Left cardiac atrium (tissue), 4 donors: ENCODE measurements at places on chromosomes 3 and 15. TPM values are rescaled to one million over a fixed set of nuclear protein-coding genes. Genes with fewer than 3 reads are reported as not detected.
A peak's percentile ranks its signal among the peaks of the same experiment; 100 is the strongest.

GRCh38 chr3:197484204-197484901, 71.4 kb downstream of the BDH1 start:
- DNase-seq: no peak

DNA sequence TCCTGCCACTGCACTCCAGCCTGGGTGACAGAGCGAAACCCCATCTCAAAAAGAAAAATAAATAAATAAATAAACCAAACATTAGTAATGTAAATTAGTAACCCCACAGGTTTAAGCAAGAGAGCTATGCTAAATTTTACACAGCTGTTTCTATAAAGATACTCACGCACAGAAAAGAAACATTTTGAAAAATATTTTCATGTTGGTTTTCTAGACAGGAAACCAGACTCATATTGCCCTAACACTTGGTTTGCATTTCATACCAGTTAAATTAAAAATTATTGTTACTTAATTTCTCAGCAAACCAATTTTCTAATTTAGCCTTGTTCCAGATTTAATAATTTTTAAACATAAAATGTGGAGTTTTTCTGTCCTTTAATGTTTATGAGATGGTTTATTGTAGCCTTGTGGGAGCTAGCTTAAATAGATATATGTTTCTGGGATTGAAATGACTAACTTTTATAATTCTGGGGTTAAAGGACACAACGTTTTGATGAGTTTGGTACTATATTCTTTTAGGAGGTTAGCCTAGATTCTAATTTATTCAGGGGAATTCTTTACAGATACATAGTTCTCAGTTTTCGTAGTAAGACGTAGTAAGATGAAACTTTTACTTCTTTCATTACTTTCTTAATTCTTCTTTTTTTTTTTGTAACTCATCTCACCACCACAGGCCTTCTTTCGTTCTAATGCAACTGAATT, 42.6 kb upstream of the SLC4A7 start:
- no peak for DNase-seq

- DNase-seq: no peak
Measured at GRCh38 chr15:49731187-49732099, 110.6 kb downstream of the DTWD1 start.

DNA sequence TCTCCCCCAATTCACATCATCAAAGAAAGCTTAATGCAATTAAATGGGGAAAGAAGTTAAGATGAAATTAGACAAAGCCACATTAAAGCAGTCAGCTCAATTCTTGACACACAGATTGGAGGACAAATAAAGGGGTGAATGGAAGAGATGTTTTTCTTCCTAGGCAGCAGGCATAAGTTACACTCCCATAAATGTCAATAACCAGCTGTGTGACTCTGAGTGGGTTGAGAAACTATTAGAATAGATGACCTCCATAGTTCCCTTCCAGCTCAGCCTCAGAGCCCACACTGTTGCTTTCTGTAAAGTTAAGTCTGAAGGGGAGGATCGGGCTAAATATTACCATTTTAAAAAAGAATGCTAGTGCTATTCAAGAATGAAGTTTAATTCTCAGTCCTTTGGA, 71.0 kb downstream of the THBS1 start:
- no peak for DNase-seq

DNA sequence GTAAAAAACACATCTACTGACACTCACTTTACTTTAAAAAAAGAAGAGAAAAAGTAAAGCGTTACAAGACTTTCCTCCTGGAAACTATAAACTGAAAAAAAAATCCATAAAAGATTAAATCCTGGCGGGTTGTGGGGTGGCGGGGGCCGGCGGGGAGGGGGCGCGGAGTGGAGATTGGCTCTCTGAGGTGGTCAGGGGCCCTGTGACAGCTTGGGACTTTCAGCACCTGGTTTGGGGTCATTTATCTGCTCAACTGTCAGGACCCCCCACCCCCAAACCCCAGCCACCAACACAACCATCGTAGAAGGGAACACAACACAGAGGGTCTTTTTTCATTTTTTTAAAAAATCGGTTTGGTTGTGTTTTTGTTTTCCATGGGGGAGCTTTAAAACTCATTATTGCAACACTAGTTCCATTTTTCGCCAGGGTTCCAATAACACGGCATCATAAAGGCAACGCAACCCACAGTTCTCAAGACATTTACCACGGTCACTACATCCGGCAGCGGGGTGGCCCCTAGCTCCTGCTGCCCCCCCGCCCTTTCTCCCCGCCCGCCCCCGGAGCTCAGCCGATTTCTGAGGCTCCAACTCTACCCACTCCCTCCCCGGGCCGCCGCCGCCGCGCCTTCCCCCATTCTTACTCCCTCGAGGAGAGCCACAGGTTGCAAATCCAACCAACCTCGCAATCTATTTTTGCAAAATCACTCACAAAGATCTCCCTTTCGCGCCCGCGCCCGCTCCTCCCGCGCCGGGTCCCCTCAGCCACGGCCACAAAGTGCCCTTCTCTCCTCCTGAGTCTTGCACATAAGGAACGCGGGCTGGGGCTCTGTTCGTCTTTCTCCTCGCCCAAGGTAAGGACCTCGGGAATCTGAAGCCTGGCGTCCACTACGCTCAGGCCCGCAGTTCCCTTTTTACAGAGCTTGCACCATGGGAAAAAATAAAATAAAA, 1.8 kb downstream of the BCL6 start:
- DNase-seq: peak; percentile 73

GRCh38 chr3:128416578-128417211, 50.0 kb downstream of the DNAJB8 start:
- DNase-seq: no peak

DNA sequence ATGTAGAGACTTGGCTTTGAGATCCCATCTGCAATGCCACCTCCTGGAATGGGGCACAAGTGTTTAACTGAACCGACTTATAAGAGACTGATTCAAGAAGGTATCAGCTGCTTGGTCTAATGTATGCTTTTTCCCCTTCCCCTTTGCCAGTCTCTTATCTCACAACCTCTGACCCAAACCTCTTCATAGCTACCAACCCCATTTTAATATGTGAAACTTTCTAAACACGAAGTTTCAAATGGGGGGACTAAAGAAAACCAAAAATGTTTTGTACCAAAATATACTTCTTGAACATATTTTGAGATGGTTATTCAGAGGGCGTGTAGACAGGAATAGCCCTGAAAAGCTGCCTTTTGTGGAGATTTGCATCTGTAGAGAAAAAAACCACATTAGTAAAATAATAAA, 73.1 kb downstream of the OXSM start:
- DNase-seq: no peak

The PDIA3 gene
- 260 TPM for total RNA-seq

The BCL2A1 gene
- 1.8 TPM for total RNA-seq

The HAPLN3 gene
- total RNA-seq: 3.3 TPM
